HEK293T (cell line): ENCODE measurements at places on chromosomes 13 and 19.

GRCh38 chr19:18233224-18233825 is 7.1 kb upstream of the PDE4C start:
- peak; percentile 80 for DNase-seq

DNA sequence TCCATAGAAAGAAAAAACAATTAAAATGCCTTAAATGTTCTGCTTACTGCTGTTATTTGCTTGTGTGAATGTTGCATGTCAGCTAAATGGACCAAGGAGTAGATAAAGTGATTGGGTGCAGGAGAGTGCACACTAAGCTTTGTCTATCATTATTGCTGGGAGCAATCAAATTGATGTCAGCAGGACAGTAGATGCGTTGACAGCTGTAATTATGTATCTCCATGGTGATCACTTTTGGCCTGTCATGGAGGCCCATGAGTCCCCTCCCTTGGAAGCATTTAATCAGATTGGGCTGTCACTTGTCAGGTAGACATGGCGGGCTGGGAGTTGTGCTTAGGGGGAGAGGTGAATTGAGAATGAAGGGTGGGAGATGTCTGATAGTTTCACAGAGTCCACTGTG is 215.3 kb downstream of the PCCA start:
- DNase-seq: no peak

DNA sequence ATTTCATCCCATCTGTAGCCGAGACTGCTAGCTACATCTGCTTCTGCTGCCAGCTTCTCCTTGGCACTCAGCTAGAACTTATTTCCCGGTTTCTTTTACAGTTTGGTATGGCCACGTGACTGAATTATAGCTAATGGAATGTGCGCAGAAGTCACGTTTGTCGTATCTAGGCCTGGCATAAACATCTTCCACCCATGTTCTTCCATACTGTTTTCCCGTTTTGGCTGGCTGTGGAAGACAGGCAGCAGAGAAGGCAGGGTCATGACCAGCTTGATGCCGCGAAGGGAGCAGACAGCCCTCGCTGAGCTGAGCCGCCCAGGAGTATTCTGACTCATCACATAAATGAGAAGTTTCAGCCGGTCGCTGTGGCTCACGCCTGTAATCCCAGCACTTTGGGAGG is 186.7 kb downstream of the RFC3 start:
- no peak for DNase-seq

DNA sequence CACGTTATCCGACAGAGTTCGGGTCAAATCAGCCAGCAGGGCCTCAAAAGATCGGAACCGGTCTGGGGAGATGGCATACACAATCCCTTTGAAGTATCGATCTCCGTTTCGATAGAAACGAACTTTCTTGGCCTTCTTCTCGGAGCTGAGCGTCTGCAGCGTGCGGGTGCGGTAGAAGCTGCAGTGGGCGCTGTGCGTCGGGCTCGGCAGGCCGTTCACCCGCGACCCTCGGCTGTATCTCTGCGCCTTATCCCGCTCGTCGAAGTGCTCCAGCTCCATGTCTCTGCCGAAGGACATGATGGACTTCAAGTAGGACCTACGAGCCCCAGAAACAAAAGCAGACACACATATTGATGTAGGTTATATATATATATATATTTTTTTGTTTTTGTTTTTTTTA is 5.3 kb downstream of the DCLK1 start:
- no peak for DNase-seq

- DNase-seq: no peak
Measured at GRCh38 chr13:50403311-50403710, 388.1 kb downstream of the KCNRG start.

DNA sequence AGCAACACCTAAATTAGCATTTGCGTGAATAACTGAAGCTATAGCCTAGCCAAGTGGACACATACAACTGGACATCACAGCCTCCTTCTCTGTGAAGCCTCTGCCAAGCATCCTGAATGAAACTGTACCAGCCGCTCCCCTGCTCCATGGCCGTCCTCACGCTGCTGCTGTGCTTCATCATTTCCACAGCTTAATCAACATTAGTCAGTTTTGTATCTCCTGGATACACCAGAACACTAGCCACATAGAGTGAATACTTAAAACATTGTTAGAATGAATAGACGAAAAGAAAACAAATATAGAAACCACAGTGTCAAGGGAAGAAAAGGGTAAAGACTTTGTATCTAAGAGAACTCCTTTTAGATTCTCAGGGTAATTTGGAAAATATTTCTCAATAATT is 1526.9 kb downstream of the EFNB2 start:
- DNase-seq: no peak

DNA sequence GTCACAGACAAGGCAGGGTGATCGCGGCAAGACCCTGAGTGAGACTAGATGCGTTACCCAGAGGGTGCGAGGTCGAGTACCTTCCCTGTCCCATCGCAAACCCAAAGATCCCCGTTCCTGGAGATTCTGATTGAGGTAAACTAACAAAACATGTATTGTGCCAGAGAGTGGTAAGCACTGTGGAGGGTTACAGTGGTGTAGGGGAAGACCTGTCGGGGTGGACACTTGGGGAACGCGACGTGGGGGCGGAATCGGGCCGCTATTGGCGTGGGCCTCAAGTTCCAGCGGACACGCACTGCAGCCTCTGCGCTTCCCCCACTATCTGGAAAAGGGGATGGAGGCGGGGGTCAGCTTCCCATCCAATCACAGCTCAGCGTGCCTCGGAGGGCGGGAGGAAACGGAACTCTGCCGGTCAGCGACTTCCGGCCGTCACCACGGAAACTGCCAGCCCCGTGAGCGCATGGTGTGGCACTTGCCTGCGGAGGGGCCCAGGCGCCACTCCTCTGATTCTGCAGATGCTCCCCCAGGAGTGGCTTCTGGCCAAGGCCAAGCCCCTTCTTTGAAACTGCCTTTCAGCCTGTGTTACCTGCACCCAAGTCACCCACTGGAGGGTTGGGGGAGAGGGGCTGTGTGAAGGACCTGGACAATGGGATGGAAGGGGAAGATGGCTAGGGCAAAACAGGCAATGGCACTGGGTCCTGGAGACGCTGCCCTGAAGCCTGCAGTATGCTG is 1.0 kb upstream of the UBE2M start:
- peak; percentile 87 for DNase-seq

DNA sequence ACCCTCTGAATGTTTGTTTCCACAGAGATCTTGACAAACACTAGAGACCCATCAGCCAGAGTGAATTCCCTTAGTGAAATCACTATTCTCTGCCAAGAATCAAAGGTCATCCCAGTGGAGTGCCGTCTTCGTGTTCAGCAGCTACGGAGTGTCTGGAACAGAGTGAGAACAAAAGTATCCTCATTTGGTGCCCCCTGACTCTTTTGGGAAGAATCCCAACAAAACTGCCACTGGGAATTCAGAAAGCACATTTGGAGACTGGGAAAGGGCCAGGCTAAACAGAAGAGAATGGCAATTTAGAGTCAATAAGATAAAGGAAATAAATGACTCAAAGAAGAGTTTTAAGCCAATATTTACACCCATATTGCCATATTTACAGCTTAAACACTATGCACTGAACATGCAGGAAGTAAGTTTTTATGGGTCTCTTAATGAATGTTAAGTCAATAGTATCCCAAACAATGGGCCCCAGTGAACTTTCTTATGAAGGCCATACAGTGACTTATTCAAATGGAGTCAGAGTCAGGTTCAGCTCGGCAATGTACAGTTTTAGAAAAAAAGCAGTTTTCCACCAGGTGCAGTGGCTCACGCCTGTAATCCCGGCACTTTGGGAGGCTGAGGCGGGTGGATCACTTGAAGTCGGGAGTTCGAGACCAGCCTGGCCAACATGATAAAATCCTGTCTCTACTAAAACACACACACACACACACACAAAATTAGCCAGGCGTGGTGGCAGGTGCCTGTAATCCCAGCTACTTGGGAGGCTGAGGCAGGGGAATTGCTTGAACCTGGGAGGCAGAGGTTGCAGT is 392.6 kb downstream of the KLF5 start:
- no peak for DNase-seq

DNA sequence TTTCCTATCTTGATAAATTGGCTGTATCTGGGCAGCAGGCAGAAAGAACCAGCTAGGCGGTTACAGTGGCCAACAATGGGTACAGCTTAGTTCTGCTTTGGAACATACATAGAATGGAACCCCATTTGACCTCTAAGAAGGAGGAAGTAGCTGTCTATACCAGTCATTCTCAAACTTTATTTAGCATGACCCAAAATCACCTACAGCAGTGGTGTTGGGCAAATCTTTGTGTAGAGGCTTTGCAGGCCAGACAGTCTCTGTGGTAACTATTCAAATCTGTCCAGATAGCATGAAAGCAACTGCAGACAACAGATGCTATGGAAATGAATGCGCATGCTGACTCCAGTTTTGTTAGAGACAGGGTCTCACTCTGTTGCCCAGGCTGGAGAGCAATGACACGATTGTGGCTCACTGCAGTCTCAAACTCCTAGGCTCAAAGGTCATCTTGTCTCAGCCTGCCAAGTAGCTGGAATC is 12.0 kb upstream of the KCNC3 start:
- DNase-seq: no peak

- DNase-seq: no peak
Measured at GRCh38 chr19:51036519-51036918, 1.7 kb upstream of the KLK12 start.

- DNase-seq: no peak
Measured at GRCh38 chr13:40130871-40131636, 475.6 kb downstream of the COG6 start.

GRCh38 chr19:57818378-57818777 is 3.7 kb upstream of the ZNF552 start:
- no peak for DNase-seq

DNA sequence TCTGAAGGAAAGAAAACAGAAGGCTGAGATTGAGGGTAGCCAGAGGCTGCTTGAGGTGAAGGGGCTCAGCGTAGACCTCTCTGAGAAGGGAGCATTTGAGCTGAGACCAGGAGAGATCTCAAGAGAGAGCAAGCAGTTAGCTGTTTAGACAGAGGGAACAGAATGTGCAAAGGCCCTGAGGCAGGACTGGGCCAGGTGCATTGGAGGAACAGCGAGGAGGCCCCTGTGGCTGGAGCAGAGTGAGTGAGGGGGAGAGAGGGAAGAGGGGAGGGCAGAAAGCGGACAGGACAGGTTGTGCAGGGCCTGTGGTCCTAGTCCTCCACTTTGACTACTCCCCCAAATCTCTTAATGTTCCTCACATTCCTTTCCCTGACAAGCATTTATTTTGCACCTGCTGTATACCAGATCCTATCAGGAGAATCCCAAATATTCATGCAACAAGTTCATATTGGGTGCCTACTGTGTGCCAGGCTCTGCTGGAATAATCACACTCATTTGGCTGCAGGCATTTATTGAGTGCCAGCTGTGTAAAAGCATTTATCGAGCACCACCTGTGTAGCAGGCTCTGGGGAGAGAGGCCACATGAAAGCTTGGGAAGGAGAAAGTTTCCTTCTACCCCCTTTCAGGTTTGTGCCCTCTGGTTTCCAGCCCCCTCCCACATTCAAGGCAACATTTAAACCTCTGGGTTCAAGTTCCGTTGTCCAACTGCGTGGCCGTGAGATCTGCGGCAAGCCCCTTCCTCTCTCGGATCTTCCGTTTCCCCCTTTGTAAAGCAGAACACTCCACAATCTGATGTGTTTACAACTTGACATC is 36.5 kb downstream of the NFIC start:
- DNase-seq: no peak

- DNase-seq: no peak
Measured at GRCh38 chr13:94630858-94631257, 29.2 kb downstream of the GPR180 start.

DNA sequence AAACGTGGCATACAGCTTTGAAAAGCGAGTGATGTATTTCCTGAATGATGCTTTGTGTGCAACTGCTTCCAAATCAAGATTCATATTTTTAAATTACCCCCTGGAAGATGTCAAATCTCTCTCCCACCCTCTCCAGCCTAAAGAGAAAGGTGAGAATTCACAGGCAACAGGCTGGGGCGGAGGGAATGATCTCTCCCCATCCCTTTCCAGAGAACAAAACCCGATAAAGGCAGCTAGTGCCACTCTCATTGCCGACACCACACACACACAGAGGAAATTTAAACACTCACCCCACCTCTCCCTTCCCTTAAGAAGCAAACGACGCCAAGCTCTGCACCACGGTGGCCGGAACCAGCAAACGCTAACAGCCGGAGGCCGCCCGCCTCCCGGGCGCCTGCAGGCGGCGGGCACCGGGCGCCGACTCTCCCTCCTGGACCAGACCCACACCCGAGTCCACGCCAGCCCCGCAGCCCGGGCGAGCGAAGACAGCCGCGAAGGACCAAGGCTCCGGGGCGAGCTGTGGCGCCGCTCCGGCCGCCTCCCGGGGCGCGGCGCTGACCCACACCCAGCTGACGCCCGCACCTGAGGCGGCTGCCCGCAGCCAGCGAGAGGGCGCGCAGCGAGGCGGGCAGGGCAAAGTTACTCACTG is 477 bp downstream of the LNX2 start:
- peak; percentile 46 for DNase-seq

DNA sequence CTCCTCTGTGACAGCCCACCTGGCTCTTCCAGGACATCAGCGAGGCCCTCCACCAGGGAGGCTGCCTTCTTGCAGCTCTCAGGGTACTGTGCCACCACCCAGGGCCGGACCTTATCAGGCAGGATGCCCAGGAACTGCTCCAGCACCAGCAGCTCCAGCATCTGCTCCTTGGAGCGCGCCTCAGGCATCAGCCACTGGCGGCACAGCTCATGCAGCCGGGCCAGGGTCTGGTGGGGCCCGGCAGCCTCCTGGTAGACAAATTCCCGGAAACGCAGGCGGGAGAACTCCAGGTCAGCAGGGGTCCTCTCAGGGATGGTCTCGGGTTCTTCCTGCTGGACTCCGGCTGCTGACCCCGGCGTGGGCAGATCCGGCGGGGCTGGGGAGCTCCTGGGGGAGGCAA is 8.2 kb downstream of the ZSCAN18 start:
- DNase-seq: no peak

DNA sequence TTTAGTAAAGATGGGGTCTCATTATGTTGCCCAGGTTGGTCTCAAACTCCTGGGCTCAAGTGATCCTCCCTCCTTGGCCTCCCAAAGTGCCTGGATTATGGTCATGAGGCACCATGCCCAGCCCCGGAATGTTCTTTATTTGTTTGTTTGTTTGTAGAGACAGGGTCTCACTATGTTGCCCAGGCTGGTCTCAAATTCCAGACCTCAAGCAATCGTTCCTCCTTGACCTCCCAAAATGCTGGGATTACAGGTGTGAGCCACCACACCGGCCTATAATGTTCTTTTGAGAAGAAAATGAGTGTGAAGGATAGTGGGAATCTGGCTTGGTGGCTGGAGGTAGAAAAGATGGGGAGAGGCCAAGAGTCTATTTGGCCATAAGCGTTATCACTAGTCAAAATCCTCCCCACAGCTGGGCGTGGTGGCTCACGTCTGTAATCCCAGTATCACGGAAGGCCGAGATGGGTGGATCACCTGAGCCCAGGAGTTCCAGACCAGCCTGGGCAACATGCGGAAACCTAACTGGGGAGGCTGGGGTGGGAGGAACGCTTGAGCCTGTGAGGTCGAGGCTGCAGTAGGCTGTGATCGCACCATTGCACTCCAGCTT is 5.2 kb upstream of the BBC3 start:
- DNase-seq: no peak

DNA sequence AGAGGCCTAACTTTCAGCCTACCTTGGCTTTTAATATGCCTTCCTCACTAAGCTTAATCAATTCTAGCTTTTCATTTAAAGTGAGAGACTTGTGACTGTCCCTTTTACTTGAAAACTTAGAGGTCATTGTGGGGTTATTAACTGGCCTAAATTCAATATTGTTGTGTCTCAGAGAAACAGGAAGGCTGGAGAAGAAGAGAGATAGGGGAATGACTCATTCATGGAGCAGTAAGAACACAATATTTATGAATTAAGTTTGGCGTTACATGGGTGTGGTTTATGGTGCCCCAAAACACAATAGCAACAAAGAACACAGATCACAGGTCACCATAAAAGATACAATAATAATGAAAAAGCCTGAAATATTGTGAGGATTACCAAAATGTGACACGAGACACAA is 612.1 kb downstream of the TBC1D4 start:
- DNase-seq: no peak

- DNase-seq: no peak
Measured at GRCh38 chr13:23629566-23630272, 59.5 kb downstream of the TNFRSF19 start.
